ENCODE measurements at places on chromosomes 6 and 20.

DNA sequence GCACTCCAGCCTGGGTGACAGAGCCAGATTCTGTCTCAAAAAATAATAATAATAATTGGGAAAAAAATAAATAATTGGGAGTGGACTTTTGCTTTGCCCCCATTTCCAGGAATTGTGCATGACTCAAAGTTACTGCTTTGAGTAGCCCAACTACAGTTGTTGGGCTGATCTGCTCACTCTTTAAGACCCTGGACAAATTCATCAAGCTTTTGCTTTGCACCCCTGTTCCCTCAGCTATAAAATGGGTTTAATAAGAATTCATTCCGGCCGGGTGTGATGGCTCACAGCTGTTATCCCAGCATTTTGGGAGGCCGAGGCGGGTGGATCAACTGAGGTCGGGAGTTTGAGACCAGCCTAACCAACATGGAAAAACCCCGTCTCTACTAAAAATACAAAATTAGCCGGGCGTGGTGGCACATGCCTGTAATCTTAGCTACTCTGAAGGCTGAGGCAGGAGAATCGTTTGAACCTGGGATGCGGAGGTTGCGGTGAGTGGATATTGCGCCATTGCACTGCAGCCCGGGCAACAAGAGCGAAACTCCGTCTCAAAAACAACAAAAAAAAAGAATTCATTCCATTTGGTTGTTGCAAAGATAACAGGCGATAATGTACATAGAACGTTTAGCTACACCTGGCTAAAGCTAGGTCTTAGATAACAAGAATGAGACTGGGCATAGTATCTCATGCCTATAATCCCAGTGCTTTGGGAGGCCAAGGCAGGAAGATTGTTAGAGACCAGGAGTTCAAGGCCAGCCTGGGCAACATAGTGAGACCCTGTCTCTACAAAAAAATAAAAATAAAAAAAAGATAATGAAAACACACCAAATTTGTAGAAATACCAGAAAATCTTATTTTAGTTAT lies 87.9 kb upstream of the ZNF217 start:
- no peak for DNase-seq

GRCh38 chr20:50874111-50874757 lies 57.0 kb downstream of the ADNP start:
- no peak for DNase-seq

DNA sequence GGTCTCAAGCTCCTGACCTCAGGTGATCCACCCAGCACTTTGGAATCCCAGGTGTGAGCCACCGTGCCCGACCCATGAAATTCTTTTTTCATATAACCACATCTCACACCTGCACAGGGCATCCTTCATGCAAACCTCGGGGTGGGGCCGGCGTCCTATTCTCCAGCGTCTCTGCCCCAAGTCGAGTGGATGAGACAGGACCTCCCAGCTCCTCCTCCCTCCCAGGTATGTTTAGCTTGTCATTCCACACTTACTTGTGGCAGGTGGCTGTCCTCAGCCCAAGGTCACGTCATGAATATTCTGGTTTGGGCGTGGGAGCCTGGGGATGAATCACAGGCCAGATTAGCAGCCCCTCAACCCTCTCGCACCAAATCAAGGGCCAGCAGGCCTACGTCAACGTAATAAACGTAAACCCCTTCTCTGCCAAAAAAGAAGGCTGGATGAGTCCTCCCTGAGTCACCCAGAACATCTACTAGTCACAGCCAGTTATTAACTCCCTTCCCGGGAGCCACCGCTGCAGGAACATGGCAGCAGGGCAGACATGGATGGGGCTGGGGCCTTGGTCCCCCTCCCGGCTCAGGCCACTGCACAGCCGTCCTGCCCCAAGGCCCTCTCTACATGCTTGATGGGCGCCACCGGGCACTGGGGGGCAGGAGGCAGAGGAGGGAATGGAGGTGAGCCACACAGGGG lies 91.7 kb downstream of the YTHDF1 start:
- DNase-seq: no peak

- DNase-seq: no peak
Observed at GRCh38 chr6:56259234-56260077, 12.1 kb upstream of the COL21A1 start.

- DNase-seq: peak; percentile 71
Observed at GRCh38 chr6:9646342-9647070, 768.4 kb downstream of the TFAP2A start.

- DNase-seq: no peak
Observed at GRCh38 chr6:11748591-11749210, 29.9 kb downstream of the ADTRP start.

DNA sequence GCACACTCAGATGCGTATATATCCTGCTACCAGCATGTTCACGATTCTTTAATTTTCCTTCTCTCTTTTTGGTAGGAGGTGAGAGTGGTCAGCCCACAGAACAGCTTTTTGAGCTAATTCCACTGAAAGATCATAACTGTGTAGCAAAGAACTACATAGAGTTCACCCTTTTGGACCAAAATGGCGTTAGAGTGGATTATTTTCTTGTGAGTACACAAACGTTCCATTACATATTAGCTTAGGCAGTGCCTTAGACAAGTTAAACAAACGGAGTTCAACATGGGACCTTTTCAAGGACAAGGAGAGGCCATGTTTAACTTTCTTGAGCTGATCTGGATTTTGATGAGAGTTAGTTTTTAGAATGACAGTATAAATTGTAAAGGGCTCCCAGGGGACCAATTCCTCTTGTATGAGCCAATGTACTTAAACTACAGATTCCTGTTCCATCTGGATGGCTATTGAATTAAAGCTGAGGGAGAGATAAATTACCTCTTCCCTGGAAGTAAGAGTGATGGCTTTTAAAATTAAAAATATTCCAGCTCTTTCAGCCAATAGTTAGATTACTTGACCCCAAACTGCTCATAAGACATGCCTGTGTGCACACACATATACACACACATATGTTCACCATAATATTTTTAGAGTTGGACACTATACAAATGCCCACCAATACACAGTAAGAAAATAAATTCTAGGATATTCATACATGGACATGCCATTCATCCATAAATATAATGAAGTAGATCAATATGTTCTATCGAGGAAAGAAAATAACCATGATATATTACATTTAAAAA lies 25.6 kb upstream of the ARMH2 start:
- DNase-seq: no peak

DNA sequence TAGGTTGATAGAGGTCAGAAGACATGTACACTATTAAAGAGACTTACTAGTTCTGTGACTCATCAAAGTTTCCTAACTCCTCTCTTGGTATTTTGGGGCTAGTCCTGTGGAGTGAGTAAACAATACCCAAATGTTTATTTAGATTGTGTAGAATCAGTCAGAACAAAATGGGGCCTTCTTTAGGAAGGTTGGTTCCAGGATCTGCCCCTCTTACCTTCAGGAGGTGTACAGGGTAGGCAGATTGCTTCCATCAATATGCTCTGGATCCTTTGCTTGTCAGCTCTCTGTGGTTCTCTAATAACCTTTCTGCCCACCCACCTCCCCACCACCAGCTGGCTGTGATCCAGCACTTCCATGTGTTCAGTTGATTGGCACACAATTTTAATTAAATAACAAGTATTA lies 107.0 kb downstream of the POPDC3 start:
- no peak for DNase-seq

DNA sequence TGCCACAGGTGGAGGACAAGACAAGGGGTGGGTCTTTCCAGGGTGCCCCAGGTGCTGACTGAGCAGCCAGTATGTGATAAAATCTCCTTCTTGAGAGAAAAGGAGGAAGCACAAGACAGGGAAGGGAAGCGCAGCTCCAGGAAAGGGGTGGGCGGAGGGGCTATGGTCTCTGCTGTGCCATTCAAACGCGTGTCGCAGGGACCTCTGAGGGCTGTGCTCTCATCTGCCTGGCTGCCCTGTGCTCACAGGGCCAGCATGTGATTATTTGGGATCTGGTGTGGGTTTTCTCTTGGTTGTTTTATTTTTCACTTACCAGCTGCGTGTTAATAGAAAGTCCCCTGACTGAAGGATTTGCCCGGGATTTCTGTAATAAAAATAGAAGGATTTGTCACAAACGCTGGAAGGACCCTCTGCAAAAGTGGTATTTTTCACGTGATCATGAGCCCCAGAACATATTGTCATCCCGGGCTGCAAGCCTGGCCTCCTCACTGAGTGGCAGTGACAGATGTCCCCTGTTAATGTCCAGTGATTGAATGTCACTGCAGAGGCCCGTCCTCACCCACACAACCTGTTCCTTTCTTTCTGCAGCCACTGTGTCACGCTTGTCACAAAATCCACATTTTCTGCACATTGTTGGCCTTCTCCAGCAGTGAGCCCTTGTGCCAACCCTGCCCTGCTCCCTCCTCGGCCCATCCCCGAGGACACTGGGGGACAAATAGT lies 35.0 kb upstream of the VSX1 start:
- no peak for DNase-seq

GRCh38 chr20:36462440-36463211 lies 78.7 kb upstream of the MYL9 start:
- DNase-seq: peak; percentile 88

DNA sequence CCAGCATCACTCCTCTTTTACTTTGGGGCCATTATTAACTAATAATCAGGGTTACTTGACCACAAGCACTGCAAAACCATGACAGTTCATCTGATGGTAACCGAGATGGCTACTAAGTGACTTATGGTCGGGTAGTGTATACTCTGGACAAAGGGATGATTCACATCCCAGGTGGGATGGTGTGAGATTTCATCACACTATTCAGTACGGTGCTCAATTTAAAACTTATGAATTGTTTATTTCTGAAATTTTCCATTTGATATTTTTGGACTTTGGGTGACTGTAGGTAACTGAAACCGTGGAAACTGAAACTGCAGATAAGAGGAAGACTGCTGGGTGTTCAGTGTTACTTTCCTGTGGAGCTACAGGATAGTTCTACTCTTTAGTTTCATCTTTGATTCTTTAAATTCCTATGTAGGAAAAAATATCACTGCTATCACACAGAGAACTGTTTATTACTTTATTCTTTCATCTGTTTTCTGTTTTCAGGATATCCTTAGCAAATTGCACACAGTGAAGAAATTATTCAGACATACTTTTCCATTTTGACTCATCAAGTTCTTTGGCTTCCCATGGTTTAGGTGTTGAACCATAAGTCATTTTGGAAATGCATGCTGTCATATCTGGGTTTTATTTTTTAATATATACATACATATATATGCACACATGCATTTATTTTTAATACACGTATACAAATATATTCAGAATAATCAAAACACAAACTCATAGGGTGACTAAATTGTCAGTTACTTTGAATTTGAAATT lies 59.1 kb upstream of the C20orf144 start:
- no peak for DNase-seq

DNA sequence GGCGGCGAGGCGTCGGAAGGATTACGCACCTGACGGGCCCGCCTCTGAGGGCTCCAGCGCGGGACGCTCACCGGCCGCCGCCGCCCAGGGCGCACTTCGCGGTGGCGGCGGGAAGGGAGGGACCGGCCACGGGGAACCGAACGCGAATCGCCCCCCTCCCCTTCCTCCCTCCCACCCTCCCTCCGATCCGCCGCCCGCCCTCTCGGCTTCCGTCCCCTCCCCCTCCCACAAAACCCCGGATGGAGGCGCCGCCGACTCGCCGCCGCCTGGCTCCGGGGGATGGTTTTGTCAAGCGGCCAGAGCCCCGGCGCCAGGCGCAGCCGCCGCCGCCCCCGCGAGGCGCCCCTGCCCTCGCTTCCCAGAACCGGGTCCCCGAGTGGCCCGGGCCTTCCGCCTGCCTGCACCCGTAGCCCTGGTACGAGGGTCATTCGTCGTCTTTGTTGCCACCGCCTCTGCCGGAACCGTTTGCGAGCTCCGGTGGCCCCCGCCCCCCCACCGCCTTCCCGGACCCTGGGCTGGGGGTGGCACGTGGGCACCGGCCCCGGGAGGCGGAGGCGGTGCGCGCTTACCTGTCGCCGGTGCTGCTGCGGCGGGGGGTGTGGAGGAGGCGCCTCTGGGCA lies 398 bp downstream of the ZBTB2 start:
- no peak for DNase-seq

DNA sequence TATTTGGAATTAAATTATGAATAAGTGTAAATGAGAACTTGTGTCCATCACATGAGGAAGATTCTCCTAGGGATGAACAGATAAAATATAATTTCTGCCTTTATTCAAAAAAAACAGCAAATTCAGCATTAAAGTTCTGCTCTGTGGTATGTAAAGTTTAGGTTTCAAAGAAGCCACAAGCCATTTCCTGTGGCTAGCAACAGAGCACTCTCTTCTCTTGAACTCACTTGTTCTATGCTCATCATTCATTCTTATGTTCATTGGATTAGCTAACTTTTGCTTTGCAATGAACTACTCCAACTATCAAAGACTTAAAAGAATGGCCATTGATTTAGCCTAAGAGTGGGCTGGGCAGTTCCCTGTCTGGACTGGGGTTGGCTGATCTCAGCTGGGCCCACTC lies 20.8 kb upstream of the SNRPB2 start:
- DNase-seq: no peak

DNA sequence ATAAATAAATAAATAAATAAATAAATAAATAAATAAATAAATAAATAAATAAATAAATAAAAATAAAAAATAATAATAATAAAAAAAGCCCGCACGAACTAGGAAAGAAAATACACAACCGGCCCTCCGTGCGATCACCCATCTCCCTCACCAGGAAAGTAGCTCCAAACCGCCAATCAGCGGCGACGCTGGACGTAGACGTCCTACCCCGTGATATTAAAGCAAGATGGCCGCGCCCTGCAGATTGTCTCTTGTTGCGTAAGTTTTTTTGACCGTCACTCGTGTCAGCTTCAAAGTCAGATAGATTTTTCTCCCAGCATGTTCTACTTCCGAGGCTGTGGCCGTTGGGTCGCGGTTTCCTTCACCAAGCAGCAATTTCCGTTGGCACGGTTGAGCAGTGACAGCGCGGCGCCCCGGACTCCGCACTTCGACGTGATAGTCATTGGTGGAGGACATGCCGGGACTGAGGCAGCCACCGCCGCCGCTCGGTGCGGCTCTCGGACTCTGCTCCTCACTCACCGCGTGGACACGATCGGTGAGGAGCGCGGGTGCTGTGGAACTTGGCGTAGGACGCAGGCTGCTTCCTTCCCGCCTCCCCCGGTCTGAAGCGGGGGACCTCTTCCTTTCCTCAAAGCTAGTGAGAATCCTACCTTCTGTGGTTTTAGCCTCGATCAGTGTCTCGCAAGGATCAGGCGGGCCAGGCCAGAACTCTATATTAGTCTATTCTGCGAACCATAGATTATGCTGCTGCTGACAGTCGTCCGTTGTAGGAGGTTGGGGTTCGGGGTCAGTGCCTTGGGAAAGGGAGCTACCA lies at the start of gene MTO1:
MTO1 (plus strand) TSS at position 201 of the 814 bp plus-strand sequence; CDS start at position 319, 118 bp downstream.
- peak; percentile 97 for DNase-seq

GRCh38 chr20:12047838-12048432 lies 130.2 kb downstream of the BTBD3 start:
- no peak for DNase-seq

- DNase-seq: no peak
Observed at GRCh38 chr6:35296931-35297600, 552 bp upstream of the DEF6 start.

DNA sequence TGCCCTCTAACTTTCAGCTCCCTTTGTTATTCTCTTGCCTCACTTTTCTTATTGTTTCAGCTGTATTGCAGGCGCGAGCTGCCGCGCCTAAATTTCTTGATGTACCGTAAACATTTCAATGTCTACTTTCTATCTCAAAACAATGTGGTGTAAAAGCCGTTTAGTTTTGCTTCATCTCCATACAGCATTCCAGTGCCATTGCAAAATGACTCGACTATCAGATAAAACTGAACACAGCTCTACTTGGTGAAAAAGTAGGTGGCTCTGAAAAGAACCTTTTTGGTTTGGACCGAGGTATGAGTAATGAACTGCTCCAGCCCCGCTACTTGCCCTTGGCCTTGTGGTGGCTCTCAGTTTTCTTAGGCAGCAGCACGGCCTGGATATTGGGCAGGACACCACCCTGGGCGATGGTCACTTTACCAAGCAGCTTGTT lies 74.6 kb downstream of the OR2B2 start:
- no peak for DNase-seq

- DNase-seq: no peak
Observed at GRCh38 chr6:84825461-84825860, 61.1 kb upstream of the TBX18 start.

Data from right atrium auricular region (tissue), 2 donors.